ENCODE measurements at places on chromosomes 4 and X.

DNA sequence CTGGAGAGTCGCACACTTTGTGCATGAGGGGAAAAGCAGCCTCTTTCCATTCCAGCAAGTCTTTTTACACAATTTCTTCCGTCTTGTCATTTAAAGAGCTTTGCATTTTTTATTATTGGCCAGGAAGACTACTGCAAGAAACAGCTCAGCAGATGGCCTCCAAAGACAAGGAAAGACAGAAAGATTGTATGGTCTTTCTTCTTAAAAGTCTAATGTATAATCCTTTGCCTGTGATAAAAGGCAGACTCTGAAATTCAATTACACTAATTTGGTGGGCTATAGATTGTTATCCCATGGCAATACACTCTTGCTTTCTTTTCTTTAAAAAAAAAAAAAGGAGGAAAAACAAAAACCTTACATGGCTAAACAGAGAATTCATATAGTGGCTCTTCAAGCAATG lies 5.9 kb downstream of the CAPN6 start:
- DNase-seq: peak; percentile 11

DNA sequence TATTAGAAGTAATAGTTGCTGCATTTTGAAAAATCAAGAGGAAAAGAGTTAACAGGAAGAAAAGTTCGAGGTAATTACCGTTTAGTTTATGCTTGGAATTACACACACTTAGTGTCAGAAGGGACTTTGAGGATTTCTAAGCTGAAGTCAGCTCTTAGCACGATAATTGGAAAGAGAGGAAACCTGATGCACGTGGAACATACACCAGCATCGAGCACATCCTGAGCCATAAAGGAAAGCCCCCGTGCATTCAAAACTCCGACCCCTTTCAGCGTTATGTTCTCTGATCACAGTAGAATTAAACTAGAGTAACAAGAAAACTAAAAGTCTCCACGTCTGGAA lies 400 bp upstream of the PAQR3 start:
- peak; percentile 28 for DNase-seq

DNA sequence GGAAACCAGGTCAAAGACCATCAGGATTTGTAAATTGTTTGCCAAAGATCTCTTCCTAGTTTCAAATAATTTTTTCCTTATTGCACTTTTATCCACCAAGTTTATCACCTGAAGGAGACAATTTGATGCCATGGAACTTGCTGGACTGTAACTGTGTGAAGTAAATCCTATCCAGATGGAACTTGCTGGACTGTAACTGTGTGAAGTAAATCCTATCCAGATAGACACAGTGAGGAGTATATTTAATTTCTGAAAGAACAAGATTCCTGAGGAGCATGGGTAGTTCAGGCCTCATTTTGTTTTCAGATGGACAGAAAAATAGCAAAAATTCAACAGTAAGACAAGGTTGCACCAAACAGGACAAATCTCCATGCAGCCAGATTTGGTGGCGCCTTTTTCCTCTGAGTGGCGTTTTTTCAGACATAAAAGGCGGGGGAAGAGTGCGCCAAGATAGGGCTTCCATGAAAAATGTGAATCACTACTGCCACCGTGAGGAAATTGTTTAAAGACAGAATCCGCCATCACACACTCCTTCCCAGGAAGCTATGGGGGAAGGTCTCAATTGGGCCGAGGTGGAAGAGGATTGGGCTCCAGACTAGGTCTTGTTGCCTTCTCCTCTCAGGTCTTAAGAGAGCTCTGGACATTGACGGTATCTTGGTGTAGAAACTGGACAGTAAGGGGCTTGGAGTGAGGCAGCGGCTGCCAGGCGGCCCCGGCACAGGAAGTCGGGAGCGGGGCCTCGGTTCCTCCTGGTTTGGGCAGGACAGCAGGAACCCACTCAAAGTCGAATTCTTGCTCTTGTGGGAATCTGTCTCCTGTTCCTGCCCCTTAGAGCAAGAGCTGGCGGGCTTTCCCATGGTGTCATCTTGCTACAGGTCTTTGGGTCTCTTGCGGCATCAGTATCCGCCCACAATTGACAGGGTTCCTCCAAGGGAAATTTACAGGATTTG lies 234.7 kb downstream of the OR13H1 start:
- DNase-seq: no peak

GRCh38 chr4:47733302-47734175 lies 104.3 kb downstream of the CORIN start:
- no peak for DNase-seq

GRCh38 chr4:62271107-62271506 lies 1071.0 kb downstream of the ADGRL3 start:
- DNase-seq: no peak

DNA sequence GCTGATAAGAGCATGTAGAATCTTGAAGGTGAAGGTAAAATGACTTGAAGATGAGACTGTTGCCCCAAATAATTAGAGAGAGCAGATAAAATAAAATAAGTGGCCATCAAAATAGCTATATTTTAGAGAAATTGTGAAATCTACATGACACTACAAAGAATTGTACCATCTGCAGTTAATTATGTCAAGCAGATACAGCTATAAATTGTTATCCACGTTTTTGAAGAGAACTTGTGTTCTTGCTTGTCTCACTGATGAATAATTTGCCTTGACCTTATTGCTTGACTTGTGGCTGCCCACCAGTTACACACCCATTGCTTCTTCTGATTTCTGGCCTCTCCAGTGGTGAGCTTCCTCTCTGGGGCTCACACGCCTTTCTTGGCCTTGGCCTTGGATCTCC lies 75.8 kb upstream of the TNIP3 start:
- DNase-seq: no peak

DNA sequence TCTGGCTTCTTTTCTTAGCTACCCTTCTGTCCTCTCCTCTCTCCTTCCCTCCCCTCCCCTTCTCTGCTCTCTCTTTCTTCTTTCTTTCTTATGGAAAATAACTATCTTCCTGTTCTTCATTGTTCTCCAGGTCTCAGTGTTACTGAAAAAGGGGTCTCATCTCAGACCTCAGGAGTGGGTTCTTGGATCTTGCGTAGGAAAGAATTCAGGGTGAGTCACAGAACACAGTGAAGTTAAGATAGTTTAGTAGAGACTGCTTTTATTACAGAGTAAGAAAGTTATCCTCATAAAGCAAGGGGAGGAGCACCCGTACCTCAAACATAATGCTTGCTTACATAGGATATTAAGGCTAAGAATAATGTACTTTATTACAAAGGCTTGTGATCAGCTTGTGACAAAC lies 31.8 kb upstream of the CWH43 start:
- DNase-seq: peak; percentile 46

- no peak for DNase-seq
Observed at GRCh38 chr4:137523329-137523728, 9.0 kb downstream of the PCDH18 start.

GRCh38 chr4:30586850-30587249 lies 133.3 kb upstream of the PCDH7 start:
- no peak for DNase-seq

GRCh38 chrX:115892787-115893671 lies 277.5 kb upstream of the AGTR2 start:
- peak; percentile 92 for DNase-seq

DNA sequence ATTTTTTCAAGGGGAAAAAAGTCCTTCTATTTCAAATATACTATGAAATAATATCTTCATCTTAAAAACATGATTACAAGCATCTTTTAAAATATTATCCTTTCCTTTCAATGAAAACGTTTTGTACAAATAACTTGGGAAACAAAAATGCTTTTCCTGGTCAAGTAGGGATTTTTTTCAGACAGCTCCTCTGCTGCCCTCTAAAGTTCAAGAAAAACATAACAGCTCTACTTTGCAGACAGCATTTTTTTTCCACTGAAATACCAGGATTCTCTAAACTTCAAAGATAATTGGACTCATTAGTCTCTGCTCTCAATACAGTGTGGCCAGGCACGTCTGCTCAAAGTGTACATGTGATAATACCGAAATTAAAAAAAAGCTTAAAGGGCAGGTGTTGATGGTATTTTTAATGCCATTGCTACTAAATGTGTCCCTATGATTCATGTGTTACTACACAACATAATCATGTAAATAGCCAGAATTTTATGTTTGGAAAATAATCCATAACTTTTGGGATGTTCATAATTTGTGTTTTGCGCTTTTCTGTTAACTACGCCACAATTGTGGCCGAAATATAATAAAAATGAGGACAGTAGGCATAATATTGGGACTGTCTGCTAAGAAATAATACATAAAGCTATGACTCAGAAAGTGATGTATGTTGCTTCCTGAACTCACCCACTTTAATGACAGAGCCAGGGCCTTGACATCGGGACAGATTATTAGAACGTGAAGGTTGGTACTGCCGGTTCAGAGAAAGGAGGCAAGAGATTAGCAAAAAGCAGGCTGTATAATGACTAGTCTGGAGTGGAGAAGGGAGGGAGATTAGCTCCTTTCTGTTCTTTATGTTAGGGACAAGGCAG lies 478.9 kb downstream of the KCNIP4 start:
- DNase-seq: peak; percentile 46

GRCh38 chrX:112043997-112044396 lies 38.6 kb downstream of the TRPC5 start:
- peak; percentile 29 for DNase-seq

DNA sequence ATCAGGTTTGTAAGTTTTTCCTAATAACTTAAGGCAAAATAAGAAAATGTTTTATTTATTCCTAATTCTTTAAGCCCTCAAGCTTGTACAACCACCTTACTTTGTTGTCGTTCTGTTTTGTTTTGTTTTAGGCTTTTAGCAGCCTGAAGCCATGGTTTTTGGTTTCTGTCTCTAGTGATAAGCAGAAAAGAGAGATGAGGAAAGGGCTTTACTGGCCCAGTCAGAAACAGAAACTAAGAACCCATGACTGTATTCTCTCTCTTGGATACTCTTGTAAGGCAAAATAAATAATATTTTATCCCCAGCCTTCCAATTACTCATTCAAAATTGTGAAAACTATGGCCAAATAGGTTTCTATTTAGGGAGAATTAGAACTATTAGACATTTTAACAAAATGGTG lies 29.4 kb downstream of the TBC1D19 start:
- DNase-seq: no peak

DNA sequence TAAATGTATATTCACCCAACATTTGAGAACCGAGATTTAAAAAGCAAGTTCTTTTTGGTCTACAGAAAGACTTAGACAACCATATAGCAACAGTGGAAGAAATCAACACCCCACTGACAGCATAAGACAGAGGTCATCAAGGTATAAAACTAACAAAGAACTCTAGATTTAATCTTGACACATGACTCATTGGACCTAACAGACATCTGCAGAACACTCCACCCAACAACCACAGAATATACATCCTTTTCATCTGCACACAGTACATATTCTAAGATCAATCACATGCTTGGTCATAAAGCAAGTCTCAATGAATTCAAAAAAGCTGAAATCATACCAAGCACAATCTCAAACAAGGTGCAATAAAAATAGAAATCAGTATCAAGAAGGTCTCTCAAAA lies 65.8 kb downstream of the SPIN4 start:
- DNase-seq: no peak

DNA sequence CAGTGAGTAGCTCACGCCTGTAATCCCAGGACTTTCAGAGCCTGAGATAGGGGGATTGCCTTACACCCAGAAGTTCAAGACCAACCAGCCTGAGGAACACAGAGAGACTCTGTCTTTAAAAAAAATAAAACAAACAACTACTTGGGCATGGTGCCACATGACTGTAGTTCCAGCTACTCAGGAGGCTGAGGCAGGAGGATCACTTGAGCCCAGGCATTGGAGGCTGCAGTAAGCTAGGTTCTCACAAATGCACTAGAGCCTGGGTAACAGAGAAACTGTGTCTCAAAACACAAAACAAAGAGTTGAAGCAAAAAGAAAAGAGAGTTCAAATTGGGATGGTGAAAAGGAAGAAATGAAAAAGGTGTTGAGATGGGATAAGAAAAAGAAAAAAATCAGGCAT lies 10.8 kb downstream of the CAMK2D start:
- no peak for DNase-seq

Measured in renal cortical epithelial cell (primary cell).